COLO829 (cell line): ENCODE measurements at places on chromosomes 12 and 14.

DNA sequence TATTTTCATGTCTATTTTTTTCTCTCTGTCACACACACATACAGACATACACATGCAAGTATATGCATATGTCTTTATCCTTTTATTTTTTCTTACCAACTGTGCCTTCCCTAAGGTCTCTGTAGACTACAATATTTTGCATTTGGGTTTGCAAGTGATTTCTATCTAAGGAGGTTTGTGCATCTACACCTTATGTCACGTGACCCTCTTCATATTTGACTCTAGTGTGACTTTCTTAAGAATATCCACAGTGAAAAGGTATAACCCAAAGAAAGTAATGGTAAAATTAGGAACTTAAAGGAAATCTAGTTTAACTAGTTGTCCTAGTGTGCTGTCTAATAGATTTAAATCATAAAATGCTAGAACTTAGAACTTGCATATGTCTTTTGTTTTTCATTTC lies 298.8 kb upstream of the LRIG3 start:
- DNase-seq, result no peak

GRCh38 chr14:102154121-102154520 lies 14.4 kb downstream of the WDR20 start:
- DNase-seq, result no peak

GRCh38 chr12:130461839-130462557 lies 124.3 kb downstream of the PIWIL1 start:
- DNase-seq, result no peak

DNA sequence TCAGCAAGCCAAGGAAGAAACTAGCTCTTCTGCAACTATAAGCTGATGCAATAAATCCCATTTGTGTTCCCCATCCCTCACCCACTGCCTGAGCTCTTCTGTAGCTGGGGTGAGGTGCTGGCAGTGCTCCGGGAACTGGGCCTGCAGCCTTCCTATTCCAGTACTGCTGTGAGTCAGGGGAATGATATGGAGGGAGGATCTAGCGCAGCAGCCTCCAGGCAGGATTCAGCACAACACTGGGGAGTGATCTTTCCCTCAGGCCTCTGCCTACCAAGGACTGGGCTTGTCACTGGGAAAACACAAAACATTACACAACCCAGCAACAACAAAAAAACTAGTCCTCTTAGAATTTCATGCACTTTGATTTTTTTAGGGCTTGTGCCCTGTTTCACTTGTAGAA lies 58.7 kb downstream of the ST8SIA1 start:
- no peak for DNase-seq

- peak; percentile 74 for DNase-seq
Observed at GRCh38 chr12:132710405-132711079, at the start of gene PGAM5. PGAM5 (plus strand) TSS chr12:132710842; CDS start chr12:132710877, 35 bp downstream.

- DNase-seq, result no peak
Observed at GRCh38 chr12:121187501-121187900, 22.4 kb upstream of the P2RX4 start.

- no peak for DNase-seq
Observed at GRCh38 chr12:125247477-125247876, 182.2 kb downstream of the AACS start.

- DNase-seq, result no peak
Observed at GRCh38 chr12:81296556-81297305, 218.9 kb downstream of the ACSS3 start.

DNA sequence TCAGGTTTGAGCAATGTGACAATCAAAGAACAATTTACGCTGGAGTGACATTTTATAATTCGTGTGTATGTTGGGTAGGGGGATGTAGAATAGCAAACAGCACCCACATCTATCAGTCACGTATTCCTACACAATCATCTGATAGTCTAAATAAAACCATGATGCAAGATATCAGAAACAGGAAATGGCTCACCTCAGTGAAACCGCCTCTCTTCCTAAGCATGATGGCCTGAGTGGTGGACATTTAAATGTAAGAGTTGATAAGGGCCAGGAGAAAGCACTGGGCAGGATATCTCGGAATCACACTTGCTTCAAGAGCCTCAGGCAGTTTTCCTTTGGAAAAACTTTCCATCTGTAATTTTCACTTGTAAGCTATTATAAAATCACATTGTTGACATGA lies 128.2 kb downstream of the GRIP1 start:
- no peak for DNase-seq

DNA sequence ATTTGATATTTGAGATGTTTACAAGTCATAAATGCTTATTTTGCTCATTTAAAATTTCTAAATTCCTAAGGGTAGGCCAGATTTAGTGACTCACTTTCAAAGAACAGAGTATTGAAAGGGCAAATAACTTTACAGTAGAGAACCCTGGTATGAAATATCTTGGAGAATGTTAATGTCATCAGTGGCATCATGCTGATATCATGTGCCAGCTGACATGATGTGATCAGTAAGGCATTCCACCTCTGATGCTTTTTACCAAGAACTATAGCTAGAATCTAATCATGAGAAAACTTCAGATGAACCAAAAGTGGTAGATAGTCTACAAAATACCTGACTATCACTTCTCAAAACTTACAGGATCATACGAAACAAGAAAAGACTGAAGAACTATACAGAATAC lies 2.9 kb upstream of the FLRT2 start:
- DNase-seq, result no peak

DNA sequence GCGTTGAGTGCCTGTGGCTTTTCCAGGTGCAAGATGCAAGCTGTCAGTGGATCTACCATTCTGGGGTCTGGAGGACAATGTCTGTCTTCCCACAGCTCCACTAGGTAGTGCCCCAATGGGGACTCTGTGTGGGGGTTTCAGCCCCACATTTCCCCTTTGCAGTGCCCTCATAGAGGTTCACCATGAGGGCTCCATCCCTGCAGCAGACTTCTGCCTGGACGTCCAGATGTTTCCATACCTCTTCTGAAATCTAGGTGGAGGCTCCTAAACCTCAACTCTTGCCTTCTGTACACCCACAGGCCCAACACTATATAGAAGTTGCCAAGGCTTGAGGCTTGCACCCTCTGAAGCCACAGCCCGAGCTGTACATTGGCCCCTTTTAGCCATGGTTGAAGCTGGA lies 52.9 kb downstream of the PRKCH start:
- DNase-seq, result no peak

GRCh38 chr12:104742551-104743201 lies 215.4 kb downstream of the SLC41A2 start:
- no peak for DNase-seq

GRCh38 chr12:125189015-125189414 lies 123.8 kb downstream of the AACS start:
- DNase-seq, result no peak

- DNase-seq, result no peak
Observed at GRCh38 chr12:104534857-104535248, 78.1 kb downstream of the CHST11 start.

DNA sequence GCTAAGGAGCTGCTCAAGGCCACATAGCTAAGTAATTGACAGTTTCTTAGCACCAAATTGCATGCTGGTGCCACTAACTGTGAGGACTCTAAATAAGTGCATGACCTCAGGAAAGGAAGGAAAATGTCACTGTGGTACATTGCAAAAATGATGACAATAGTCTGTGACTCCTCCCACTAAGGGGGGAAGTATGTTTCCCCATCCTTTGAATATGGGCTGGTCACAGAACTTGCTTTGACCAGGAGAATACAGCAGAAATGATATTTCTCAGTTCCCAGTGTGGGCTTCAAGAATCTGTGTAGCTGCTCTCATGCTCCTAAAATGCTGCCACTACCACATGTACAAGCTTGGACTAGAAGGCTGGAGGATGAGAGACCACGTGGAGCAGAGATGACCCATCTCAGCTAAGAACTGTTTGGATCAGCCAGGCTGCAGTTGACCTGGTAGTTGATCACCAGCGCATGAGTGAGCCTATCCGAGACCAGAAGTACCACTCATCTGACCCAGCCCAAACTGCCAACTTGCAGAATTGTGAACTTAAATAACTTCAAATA lies 42.2 kb upstream of the NOS1 start:
- no peak for DNase-seq

DNA sequence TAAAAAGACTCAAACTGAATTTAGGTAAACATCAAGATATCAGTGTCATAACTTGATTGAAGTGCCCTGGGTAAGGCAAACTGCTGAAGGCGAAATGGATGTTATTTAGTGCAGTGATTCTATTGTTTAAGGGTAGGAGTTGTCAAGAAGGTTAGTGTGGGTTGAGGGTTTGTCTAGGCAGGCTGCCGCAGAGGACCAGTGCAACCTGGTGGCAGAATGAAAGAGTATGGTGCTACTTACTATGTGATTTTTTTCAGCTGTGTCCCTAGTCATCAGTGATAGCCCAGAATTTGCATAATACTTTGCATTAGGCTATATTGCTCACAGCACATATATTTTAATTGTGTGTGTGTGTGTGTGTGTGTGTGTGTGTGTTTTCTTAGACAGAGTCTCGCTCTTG lies 1127.0 kb downstream of the GALC start:
- no peak for DNase-seq

DNA sequence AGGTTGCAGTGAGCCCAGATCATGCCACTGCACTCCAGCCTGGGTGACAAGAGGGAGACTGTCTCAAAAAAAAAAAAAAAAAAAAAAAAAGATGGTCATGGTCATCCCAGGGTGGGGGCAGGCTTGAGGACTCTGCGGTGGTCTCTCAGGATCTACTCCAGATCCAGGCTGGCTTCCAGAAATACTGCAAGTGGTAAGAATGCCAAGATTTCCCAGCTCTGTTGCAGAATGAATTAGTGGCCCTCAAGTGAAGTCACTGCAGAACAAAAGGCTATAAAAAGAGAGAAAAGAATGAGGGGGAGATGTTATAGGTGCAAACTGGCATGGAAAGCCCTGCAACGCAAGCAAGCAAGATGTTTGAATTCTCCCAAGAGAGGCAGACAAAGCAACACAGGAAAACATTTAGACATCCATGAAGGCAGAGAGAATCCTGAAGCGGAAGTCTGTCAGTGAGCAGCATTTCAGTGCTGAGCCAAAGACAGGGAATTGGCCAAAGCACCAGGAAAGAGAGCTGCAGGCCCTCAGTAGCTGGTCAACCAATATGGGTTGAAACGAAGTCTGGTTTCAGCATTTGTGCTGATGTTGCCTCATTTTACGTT lies 31.9 kb upstream of the ETFBKMT start:
- no peak for DNase-seq

DNA sequence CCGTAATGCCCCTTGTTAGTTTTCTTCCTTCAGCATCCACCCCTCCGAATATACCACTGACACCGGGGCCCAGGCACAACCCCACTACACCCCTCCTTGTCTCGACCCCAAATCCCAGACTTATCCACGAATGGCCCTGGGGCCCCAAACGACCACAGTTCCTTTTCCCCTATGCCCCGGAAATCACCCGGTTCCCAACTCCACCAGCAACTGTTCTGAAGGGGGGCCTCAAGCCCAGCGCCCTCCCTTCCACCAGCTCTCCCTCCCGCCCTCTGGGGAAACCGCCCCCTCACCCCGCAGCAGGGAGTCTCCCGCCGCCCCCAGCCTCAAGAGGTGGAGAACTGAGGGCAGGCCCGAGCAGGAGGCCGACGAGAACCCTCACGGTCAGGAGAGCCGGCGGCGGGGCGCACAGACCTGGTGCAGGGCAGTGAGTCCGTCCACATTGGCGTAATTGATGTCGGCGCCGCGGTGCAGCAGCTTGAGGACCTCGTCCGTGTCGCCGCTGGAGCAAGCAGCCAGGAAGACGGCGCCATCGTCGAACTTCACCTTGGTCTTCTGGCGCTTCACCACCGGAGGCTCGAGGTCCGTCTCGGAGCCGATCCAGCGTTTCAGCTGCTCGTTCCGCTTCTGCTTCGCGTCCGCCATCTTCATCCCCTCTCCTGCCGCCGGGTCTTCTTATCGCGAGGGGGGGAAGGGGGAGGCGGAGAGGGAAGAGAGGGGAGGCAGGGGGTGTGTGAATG lies 446 bp downstream of the PPP1R12A start:
- no peak for DNase-seq

GRCh38 chr14:70170976-70171375 lies 17.8 kb downstream of the SLC8A3 start:
- no peak for DNase-seq

DNA sequence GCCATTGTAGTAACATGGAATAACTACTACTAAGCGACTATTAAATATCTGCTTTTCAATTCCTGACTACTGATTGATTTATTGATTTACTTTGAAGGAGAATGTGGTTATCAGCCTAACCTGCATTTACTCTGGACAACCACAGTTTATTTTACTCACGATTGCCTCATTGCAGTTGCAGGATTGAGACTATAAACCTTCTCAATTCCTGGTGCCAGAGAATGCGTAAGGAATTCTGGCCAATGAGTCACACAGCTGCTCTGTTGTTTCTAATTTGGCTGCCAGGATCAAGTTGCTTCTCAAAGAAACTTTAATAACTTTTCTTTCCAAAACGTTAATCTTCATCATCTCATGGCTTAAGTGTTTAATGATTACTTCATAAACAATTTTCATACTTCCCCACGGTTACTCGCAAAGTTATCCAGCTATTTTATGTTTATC lies 13.1 kb upstream of the TMTC1 start:
- DNase-seq, result peak; percentile 66

DNA sequence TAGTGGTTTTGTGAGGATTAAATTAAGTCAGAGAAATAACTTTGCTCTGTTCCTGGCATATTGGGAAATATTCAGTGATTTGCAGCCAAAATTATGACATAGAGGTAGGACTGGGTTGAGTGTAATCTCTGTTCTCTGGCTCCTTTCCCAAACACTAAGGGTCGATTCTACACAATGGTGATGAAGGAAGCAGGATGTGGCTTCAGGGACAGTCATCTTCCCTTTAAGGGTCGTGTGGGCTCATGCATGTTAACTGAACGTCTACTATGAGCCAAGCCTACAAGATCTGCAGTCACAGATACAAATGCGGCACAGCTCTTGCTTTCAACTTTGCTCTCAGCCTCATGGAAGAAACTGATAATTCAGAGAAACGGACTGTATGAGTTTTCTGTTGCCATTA lies 381.6 kb downstream of the VRK1 start:
- DNase-seq, result no peak

DNA sequence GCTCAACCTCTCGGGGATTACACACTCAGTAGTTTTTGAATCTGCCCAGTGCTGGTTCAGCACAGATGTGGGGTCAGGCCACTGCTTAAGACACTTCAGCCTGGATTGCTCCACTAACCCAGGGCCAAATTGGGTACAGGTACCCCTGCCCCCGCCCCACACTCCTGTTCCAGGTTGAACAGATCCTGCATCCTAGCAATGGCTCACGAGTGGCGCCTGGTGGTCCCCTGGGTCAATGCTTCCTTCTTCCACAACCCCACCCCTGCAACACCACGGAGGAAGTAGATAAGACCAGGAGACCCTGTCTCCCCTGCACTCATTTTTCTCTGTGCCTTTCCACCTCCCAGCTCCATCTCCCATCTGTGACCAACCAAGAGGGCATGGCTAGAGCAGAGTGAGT lies 108.4 kb downstream of the ESRRB start:
- no peak for DNase-seq

DNA sequence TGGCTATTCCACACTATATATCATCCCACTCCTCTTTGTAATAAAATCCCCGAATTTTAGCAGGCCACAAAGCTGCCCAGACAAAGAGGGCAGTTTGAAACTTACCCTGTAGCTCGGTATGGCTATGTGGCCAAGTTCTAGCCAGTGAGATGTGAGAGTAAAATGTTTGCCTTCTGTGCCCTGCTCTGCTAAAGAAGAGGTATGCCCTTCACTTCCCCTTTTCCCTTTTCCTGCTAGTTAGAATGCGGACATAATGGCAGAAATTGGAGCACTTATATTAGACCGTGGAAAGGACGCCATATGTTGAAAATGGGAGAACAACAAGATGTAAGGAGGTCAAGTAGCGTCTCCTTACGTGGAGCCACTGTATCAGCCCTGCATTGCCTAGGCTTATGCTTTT lies 11.5 kb upstream of the CCDC91 start:
- no peak for DNase-seq
